Activated CD8-positive, alpha-beta T cell treated with anti-CD3 and anti-CD28 coated beads for 36 hours (primary cell): ENCODE measurements at places on chromosomes 2 and 18. TPM values are rescaled to one million over a fixed set of nuclear protein-coding genes. Genes with fewer than 3 reads are reported as not detected.

ARHGAP25 gene
- total RNA-seq: 61.5 TPM

DNA sequence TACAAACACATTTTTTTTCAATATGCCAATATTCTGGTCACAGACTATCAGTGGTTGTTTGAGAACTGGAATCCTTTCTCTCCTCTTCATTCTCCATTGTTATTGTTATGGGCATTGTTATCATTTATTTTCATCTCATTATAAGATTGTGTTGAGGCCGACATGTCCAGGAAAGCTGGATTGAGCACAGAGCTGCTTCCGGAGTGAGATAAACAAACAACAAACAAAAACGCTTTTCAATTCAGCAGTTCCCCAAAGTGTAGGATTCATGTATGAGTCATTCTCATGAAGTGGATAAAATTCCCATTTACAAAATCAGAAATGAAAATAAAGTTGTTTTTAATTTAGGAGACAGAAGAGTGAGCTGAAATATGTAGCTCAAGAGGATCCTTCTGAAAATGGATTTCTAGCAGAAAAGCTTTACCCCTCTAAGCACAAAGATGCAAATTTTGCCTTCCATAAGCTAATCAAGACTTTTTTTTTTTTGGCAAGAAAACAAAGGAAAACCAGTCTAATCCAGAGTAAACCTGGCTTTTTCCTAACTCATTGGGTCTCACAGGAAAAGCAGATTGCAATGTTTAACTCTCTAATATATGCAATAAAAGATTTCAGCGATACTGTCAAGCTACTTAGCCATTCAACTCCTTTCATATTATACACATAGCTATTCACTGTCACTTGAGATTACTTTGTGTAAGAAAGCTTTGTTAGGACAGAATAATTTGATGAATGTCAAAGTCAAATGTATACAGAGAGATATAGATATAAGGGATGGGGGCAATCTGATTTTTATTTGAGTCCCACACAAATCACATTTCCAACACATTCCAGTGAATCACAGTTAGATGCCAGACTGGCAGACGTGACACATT, 1441.7 kb upstream of the CELF4 start:
- H3K4me1 ChIP-seq: no peaks in the 10 kb centered on the region
- H3K4me3 ChIP-seq: no peak overlapping the region
- DNase-seq: no peak
- no peak overlapping the region for H3K27ac ChIP-seq
- no peaks in the 10 kb centered on the region for H3K27me3 ChIP-seq

DLGAP1 gene
- not detected for total RNA-seq

DHRS9 gene
- total RNA-seq: not detected

DNA sequence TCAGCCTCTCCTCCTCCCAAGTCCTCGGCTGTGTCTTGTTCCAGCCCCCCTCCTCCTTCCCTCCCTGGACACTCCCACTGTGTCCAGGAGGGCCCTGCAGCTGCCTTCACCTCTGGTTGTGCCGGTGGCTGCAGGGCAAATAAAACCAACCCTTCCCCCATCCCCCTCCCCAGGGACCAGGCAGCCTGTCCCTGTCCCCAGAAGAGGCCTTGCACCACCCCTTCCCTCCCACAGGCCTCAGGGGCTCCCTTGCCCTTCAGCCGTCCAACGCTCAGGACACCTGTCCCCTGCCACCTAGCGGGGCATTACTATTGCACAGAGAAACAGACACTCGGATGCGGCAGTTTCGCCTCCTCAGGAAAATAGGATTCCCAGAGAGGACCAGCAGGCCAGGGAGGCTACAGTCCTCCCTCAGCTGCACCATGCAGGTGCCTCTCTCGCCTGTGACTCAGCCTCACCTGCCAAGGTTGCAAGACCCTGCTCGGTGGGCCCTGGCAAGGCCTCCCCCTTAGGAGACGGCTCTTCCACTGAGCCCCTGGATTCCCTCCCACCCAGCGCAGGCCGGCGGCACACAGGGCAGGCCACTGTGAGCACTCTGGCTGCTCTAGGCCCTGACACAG, 5.5 kb upstream of the GPC1 start:
- no peak for DNase-seq
- peaks cover 22% of the 10 kb centered on the region for H3K4me1 ChIP-seq
- H3K27ac ChIP-seq: no peak overlapping the region
- peaks cover 7% of the 10 kb centered on the region for H3K27me3 ChIP-seq
- no peaks in the 10 kb centered on the region for H3K36me3 ChIP-seq

GRCh38 chr2:223994562-223995162, 37.4 kb downstream of the MRPL44 start:
- no peak overlapping the region for H3K4me3 ChIP-seq
- no peaks in the 10 kb centered on the region for H3K27me3 ChIP-seq
- peaks cover 15% of the 10 kb centered on the region for H3K4me1 ChIP-seq
- DNase-seq: no peak
- peak overlapping the region; percentile 79 for H3K27ac ChIP-seq

MAP4K3 gene
- total RNA-seq: 6.5 TPM

GRCh38 chr2:153939124-153939796, 67.5 kb downstream of the GALNT13 start:
- no peaks in the 10 kb centered on the region for H3K4me1 ChIP-seq
- no peaks in the 10 kb centered on the region for H3K36me3 ChIP-seq
- no peak for DNase-seq
- H3K4me3 ChIP-seq: no peak overlapping the region

UCN gene
- 2.5 TPM for total RNA-seq

- no peak overlapping the region for H3K4me3 ChIP-seq
- no peaks in the 10 kb centered on the region for H3K36me3 ChIP-seq
- H3K27me3 ChIP-seq: peaks cover 86% of the 10 kb centered on the region
- no peak for DNase-seq
- H3K4me1 ChIP-seq: peaks cover 20% of the 10 kb centered on the region
These were observed 6.9 kb upstream of the POU3F3 start for GRCh38 chr2:104846786-104847585.
